ENCODE measurements at places on chromosomes 2 and 18.
A peak's percentile ranks its signal among the peaks of the same experiment; 100 is the strongest.

GRCh38 chr2:11446733-11447248, 19.2 kb downstream of the E2F6 start:
- DNase-seq, result peak; percentile 47

DNA sequence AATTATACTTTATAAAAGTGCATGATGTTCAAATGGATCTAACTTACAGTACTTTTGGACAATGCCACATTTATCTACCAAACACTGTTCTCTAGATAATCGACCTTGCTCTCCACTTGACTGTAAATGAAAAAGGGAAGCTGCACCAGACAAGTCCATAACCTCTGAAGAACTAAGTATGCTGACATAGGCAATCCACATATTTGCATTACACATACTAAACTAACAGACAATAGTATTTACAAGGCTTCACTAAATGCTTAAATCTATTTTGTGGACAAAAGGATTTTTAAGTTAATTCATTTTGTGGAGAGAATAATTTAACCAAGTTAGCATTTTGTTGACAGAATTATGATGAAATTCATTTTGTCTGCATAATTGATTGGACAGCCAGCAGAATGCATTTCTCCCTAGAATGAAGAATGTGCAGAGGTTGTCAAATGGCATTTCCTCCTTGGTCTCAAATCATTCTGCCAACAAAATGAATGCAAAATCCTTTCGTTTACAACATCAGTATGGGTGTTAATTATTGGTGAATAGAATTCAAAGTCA, 520.9 kb downstream of the CPS1 start:
- DNase-seq, result no peak

DNA sequence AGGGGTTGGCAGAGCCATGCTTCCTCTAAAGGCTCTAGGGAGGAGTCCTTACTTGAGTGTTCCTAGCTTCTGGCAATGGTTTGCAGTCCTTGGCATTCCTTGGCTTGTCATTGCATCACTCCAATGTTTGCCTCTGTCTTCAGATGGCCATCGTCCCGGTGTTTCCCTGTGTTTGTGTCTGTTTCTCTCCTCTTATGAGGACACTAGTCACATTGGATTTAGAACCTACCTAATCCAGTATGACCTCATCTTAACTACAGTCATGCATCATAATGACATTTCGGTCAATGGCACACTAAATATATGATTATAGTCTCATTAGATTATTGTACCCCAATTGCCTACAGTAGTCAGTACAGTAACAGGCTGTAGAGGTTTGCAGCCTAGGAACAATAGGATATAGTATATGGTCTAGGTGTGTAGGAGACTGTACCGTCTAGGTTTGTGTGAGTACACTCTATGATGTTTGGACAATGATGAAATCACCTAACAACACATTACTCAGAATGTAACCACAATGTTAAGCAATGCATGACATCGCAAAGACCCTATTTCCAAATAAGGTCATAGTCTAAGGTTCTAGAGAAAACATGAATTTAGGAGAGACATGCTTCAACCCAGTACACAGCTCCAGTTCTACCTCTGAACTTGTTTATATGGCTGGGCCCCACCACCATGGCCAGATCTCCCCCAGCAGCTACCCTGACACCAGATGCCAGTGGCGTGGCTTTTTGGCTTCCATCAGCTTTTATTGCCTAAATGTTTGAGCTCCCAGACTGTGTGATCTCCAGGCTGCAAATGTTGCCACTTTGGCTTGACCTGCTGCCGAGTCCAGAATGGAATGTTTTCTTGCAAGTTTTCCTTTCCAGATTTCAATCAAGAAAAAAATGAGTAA, 22.1 kb downstream of the SRD5A2 start:
- DNase-seq, result no peak

- DNase-seq, result peak; percentile 65
Measured at GRCh38 chr18:22223254-22223964, 54.0 kb downstream of the GATA6 start.

- no peak for DNase-seq
Measured at GRCh38 chr2:103986001-103986400, 867.9 kb upstream of the POU3F3 start.

DNA sequence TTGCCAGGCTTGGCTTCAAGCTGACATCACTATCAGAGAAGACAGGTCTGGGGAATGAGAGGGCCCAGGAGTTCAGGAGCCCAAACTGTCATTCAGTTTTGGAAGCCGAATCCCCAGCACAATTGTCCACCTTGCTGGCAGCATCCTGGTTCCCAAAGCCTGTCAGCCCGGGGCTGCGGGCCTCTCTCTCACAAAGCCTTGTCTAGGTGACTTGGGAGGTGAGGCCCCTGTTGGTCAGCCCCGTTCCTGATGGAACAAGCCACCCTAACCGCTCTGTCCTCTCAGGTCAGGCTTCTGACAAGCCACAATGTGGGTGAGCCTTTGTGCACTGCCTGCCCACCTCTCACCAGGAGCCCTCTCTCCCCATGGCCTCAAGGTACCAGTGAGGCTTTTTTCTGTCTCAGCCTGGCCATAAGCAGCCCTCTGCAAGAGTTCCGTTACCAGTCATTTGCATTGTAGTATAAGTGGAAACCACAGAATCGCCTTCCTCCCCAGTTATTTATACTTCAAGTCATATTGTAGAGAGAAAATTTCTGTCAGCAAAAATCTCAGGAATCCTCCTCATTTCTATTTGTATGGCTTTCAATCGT, 100.6 kb downstream of the MSH2 start:
- no peak for DNase-seq

Measured in Caco-2 (cell line).